ENCODE measurements at places on chromosomes 1 and 21.

GRCh38 chr1:41478118-41478748 is 6.2 kb downstream of the EDN2 start:
- no peak for DNase-seq

- DNase-seq = no peak
These were observed 627 bp downstream of the ADARB1 start for GRCh38 chr21:45074818-45075595.

GRCh38 chr1:184891440-184891839 is 82.9 kb downstream of the NIBAN1 start:
- no peak for DNase-seq

GRCh38 chr1:235292790-235293189 is 35.2 kb downstream of the ARID4B start:
- DNase-seq = no peak

DNA sequence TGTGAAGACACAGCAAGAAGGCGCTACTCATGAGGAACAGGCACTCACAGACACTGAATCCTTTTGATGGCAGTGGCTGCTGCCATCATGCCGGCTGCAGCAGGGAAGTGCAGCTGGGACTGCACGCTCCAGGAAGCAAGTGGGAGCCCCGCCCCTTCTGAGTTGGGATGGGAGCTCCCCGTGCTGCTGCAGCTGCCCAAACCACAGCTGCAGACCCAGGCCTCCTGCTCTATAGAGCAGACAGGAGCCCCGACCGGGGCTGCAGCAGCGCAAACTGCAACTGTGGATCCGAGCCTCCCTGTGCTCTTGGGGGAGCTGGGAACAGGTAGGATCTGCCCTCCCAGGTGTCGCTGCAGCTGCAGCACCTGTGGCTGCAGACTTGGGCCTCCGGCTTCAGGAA is 65.2 kb upstream of the MARK1 start:
- DNase-seq = no peak

DNA sequence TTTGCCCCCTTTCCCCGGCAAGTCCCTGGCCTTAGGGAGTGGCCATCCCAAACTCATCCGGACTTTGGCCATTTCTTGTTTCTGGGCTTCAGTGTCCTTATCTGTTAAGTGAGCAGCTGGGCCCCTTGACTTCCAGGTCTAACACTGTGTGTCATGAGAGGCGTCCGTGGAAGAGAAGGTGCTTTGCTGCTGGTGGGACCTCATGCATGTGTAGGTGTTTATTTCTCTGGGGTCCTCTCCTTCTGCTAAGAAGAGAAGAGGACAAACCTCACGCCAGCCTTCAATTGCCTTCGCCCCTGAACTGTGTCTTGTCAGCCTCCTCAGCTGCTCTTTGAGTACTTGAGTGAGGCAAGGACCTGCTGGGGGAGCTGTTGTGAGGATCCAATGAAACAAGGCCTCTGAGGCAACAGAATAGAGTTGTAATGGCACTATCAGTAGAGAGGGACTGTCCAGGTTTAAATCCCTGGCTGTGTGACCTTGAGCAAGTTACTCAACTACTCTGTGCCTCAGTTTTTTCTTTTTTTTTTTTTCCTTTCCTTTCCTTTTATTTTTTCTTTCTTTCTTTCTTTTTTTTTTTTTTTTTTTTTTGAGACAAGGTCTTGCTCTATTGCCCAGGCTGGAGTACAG is 72.5 kb downstream of the RUNX3 start:
- DNase-seq = no peak

- no peak for DNase-seq
These were observed 7.0 kb downstream of the LRRC3 start for GRCh38 chr21:44462086-44462833.

DNA sequence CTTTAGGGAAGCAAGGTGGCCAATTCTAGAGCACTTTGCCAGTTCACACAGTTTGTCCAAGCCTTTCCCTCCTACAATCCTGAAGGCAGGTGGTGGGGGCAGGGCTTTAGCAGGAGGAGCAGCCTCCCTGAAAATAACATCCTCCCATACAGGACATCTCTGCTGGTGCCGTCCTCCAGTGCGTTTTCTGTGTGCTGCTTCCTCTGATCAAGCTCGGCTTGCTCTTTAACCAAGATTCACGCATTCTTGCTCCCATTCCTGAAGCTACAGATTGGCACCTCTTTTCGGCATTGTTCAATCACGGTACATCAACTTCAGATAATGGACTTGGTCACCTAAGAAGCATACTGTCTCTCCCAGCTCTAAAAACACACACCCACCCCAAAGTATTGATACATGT is 7.5 kb upstream of the DPT start:
- DNase-seq = no peak

DNA sequence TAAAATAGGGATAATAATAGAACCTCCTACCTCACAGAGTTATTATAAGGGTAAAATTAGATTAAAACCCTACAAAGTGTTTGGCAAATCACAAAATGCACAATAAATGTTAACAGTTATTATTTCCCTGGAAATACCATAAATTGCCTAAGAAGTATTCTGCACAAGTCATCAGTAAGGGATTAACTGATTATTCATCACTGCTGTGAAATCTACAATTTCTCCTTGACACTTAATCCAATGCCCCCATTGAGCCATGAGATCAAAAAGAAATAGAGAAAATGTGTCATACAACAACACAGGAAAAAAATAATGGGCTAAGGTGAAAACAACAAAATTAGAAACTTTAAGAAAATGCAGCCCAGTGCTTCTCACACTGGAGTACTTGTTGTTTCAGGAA is 6.7 kb upstream of the SEC16B start:
- DNase-seq = no peak

DNA sequence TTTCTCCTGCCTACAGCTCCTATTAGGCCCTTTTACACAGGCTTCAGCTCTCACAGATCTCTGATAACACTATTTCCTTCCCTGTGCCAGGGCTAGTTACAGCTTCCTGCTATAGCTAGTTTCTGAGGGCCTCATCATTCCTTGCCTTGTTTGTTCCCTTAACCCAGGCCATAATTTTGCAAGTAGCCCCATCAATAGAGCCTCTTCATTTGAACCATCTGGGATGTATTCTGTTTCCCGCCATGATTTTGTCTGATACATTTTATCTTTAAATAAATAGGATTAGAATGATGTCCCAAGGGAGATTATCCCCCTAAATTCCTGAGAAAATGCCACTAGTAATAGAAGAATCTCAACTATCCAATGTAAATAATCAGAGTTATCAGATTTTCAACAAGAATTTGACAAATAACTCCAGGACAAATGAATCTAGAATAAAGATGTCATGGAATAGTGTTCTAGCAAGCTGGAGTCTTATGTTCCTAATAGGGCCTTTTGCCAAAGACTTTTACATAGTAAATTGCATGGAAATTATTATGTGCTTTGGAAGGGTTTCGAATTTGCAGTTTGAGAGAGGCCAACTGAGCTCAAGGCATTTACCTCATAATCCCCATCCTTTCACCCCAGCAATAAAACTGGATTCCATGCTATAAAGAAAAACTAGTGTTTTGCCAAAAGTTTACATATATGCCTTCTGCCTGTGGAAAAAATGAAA is 16.1 kb downstream of the IFT25 start:
- no peak for DNase-seq

- DNase-seq = no peak
These were observed 12.5 kb upstream of the GUCA2A start for GRCh38 chr1:42176902-42177519.

DNA sequence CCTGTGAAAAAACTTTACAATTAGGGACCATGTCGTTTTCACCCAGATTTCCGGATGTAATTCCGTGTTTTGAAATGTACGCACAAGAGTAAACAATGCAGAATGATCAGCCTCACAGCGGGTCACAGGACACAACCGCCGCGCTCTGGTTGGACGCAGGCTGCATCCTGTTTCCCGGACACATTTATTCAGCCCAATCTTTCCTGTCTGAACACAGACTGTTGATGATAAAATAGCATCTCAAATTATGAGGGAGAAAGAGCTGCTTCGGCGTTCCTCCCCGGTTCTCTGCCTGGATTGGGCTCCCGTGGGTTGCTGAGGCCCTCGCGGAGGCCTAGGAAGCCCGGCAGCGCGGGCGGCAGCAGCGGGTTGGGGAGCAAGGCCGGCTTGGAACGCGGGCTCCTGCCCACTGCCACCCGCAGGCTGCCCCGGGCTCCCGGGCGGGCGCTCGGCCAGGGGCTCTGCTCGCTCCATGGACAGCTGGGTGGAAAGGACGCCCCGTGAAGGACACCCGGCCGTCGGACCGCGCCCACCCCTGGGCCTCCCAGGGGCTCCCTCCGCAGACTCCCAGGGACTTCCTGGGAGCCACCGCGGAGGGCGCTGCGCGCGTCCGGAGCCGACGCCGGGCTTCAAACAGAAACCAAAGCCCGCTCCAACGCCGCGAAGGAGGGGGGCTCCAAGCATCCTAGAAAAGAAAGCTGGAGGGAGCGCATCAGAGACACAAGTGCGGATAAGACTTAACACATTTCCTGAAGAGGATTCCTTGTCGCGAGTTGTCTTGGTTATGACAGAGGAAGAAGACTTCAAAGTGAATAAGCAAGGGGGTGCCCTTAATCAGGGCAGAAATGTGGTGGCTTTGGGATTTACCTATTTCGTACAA is 122.3 kb downstream of the ESRRG start:
- DNase-seq = no peak

DNA sequence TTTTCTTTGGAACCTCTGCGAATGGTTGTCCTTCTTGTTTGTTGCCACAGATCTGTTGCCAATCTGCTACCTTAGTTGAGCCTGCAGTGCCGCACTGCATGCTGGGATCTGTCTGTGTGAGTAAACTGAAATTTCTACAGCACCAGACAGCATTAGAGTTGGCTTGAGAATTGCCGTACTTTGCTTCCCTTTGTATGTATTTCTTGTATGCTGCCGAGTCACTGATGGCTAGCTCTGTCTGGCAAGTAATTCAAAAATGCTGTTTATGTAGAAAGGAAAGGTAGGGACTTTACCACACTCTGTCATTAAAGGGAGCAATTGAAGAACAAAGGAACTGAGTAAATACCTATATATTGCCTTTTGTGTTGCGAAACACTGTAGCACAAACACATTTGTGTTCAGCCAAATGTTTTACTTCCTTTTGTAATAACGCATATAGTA is 857.4 kb downstream of the USP25 start:
- no peak for DNase-seq

DNA sequence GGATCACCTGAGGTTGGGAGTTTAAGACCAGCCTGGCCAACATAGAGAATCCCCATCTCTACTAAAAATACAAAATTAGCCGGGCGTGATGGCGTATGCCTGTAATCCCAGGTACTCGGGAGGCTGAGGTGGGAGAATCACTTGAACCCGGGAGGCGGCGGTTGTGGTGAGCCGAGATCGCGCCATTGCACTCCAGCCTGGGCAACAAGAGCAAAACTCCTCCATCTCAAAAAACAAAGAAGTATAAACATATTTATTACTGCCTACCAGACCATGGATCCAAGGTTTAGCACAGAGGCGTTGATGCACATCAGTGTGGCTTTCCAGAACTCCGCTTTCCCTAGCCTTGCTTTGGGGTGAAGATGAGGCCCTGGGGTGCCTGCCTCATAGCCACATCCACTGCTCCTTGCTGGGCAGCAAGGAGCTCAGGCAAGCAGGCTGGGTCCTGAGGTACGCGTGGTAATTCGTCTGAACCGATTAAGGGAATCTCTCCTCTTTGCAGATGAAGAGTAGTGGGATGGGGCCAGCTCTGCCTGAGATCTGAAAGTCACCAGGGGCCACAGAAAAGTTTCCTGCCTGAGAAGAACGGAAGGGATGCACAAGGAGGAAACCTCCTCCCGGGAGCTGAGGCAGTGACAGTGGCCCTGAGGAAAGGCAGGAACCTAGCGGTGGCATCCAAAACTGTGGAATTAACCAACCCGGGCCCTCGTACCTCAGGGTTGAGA is 52.3 kb upstream of the LBR start:
- no peak for DNase-seq

DNA sequence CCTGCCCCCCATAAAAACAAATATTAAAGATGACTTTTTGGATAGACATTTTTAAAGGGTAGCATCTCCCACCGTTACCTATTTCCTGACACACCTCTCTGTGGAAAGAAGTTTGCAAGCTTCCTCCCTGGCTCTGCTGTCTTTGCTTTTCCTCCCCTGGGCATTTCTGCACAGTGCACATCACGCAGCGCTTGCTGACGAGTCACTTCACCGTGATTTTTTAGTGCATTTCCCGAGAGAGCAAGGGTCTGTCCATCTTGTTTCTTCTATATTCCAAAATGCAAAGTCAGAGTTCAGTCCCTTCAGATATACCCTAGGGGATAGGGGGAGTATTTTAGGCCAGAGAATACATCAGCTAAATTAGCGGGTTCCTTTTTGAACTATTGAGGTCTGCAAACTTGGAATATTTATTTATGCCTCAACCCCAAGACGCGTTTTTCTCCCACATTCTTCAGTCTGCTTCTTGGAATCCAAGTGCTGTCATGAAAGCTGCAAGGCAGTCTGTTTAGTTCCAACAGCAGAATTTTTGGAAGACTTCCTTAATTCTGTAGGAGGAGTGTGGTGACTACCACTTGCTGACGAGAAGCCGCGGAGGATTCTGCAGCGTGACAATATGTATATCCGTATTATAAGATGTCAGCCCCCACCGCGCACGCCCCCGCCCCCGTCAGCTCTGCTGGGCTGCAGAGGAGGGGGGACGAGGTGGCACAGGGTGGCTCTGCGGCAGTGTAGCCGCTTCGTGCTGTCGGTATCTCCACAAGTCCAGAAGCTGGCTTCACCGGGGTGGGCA is 22.4 kb downstream of the SMYD2 start:
- no peak for DNase-seq

DNA sequence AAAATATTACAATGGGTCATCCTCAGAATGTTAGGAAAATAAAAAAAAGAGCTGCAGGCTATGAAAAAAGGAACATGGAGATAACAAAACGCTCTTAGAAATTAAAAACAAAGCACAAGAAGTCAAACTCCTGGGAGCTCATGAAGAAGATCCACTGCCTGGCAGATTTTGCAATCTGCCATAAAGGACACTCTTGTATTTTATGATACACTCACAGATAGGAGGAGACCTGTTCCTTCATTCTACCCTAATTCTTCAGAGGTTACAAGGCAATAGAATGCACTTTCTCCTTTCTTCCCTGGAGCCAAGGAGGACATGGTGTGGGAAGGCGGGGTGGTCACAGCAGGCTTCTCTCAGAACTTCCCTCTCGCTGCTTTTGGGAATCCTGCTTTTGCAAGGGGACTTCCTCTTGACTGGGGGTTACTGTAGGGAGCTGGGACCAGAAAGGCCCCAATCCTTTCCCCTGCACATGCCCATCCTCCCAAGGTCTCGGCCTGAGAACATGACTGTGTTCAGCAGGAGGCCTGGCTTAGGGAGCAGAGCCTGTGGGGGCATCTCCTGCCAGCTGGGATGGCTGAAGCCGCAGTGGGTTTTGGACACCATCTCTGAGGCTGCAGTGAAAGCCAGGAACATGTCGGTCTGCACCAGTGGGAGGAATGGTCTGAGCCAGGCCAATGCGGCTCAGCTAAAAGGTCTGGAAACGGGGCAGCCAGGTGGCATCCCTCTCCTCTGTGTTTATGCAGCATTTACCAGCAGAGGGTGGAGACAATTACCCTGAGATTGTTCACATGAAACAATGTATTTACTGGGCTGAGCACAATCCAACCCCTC is 44.8 kb downstream of the GPR161 start:
- no peak for DNase-seq

- no peak for DNase-seq
These were observed 57.8 kb upstream of the CD1D start for GRCh38 chr1:158122833-158123388.
